NCI-H524 (cell line): ENCODE measurements at places on chromosomes 7 and 10.
A peak's percentile ranks its signal among the peaks of the same experiment; 100 is the strongest.

DNA sequence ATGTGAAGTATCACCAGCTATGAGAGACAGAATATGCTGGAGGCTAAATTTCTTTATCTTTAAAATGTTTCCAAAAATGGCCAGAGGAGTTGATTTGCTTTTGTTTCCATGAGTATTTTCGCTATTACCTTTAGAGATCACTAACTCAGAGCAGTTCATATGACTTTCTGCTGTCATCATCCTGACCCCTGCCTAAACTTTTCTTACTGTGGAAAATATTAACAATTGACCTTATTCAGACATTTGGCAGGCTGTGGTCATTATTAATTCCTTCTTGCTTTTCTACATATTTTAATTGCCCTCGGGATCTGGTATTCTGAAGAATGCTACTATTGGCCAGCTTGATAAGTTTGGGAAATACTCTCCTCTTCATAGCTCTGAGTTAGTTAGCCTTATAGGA, 156.5 kb downstream of the EXOC4 start:
- DNase-seq = no peak

DNA sequence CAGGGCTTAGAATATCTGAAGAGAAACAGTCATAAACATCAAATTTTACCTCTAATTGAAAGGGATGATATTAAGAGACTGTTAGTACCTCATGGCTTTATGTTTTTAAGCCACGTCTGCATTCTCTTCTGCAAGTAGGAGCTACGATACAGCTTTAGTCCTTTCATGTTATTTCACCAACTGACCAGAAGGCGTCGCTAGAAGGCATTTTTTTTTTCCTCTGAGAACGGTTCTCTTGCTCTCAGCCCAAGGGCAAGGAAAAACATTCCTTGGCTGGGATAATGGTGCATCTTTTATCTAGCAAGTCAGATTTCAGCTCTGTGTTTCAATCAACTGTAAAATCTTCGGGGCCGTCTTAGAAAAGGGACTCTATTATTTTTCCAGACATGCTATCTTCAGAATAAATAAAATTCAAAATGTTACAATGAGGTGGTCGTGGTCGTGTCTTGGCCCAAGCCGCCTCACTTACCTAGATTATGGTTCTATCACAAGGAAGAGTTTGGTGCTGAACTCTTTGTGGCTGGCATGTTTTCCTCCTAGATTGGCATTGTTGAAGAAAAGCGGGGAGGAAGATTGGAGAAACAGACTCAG, 41.6 kb upstream of the LYZL2 start:
- peak; percentile 23 for DNase-seq

- no peak for DNase-seq
Observed at GRCh38 chr10:10294184-10294880, 723.3 kb upstream of the CELF2 start.

GRCh38 chr7:114229246-114229645, 185.4 kb upstream of the FOXP2 start:
- DNase-seq = no peak

DNA sequence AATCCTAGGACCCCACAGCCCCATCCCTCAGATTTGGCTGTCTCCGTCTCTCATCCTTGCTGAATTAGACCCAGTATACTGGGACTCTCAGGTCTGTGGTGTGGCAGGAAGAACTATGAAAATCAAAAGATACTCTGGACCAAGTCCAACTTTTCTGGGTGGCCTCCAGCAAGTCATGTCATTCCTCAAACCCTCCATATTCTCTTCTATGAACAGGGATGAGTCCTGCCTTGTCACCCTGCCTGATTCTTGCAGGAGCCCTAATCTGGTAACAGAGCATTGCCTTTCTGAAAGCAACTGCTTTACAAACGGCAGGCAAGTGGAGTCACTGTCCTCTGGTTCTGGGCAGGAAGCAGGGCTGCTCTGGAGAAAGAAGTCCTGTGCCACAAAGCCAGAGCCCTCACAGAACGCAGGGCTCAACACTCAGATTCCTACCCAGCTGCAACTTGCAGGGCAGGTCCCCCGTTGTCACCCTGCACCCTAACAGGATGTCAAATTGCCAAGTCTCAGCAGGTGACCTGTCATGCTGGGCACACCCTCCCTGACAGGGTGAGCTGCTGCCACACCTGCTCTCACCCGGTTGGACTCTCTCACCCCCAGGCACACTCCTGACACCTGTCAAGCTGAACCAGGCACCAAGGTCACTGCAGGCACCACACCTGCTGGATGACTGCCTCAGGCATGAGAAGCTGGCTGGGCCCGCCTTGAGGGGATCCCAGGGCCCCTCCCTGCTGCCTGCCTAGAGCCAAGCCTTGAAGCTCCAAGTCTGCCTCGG, 227.7 kb downstream of the KCNMA1 start:
- DNase-seq = no peak
